ENCODE measurements at places on chromosomes 13 and 19.

GRCh38 chr13:98440390-98441055 lies 136.4 kb downstream of the STK24 start:
- no peak for DNase-seq

GRCh38 chr13:111315347-111315995 lies 5.0 kb upstream of the TEX29 start:
- DNase-seq, result no peak

DNA sequence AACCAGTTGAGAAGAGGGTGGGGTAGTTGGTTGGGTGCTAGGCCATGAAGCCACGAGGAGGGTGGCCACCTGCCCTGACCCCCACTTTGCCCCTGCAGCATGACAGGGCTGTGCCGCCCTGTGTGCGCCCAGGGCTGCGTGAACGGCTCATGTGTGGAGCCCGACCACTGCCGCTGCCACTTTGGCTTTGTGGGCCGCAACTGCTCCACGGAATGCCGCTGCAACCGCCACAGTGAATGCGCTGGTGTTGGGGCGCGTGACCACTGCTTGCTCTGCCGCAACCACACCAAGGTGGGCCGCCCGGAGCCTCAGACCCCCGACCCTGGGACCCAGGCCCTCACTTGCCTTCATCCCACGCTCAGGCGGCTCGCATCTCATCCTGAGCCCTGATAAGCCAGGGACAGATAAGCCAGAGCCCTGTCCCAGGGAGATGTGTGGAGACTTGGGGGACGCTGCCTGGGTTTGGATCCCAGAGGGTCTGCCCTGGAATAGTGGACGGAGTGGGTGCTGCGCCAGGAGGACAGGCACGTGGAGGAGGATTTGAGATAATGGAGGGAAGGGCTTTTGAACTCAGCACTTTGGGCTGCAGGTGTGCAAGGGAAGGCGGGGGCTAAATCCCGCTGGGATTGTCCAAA lies 20.5 kb downstream of the CNFN start:
- no peak for DNase-seq

DNA sequence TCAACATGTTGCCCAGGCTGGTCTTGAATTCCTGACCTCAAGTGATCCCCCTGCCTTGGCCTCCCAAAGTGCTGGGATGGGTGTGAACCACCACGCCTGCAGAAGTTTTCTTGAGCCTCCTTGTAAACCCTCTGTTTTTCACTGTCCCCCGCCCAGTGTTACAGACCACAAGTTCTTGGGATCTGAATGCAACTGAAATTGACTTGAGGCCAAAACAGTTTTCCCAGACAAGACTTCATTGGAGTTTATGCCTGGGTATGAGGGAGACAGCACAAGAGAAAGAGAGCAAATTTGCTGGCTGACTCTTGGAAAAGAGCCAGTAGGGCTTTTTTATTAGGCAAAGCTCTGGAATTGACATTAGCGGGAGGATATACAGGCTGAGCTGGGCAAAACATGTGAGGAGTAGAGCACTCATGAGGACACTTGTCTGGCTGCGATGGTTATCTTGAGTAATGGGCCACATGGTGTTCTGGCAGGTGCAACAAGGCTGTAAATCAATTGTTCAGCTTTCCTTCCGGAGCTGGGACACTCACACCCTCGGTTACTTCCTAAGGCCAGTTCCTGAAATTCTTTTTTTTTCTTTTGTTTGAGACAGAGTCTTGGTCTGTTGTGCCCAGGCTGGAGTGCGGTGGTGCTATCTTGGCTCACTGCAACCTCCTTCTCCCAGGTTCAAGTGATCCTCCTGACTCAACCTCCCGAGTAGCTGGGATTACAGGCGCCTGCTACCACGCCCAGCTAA lies 12.7 kb upstream of the HNRNPL start:
- DNase-seq, result no peak

DNA sequence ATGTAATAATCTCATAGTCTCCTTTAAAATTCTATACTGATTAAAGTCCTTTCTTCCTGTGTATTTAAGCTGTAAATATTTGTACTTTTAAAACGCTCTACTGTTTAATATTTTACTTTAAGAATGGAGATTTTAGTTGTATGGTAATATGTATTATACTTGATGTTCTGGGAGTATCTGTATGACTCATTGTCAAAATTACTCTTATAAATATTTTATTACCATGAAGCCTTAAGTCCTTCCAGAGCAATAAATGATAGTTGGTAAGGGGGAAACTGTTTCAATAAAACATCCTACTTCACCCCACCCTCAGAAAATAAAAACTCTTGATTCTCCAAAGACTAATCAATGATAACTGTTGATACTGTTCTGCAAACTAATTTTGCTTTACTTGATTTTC lies 6.4 kb downstream of the PCDH9 start:
- DNase-seq, result no peak

All from stimulated activated CD8-positive, alpha-beta memory T cell treated with anti-CD3 and anti-CD28 coated beads, Interleukin-15, amount 100 ng/mL, for 48 hours (primary cell).